ENCODE measurements at places on chromosomes 11 and 22. TPM values are rescaled to one million over a fixed set of nuclear protein-coding genes. Genes with fewer than 3 reads are reported as not detected.

Gene MUC6
- not detected for total RNA-seq

Gene GANAB
- 208 TPM for total RNA-seq

Gene ARFGAP2
- 152 TPM for total RNA-seq

Gene SC5D
- 43.8 TPM for total RNA-seq
